ENCODE measurements at places on chromosomes 1 and 21. TPM values are rescaled to one million over a fixed set of nuclear protein-coding genes. Genes with fewer than 3 reads are reported as not detected.

GRCh38 chr1:220249522-220249921, 22.7 kb downstream of the RAB3GAP2 start:
- no peaks in the 10 kb centered on the region for H3K27me3 ChIP-seq
- no peak overlapping the region for H3K4me3 ChIP-seq
- no peak overlapping the region for H3K27ac ChIP-seq

FAM43B gene
- 1.3 TPM for total RNA-seq

- no peaks in the 10 kb centered on the region for H3K36me3 ChIP-seq
- peaks cover 38% of the 10 kb centered on the region for H3K27me3 ChIP-seq
- no peak overlapping the region for H3K27ac ChIP-seq
- no peak for DNase-seq
Observed at GRCh38 chr1:110783292-110783918, 89.5 kb upstream of the CD53 start.

CAMK1G gene
- total RNA-seq = 9.4 TPM

ADARB1 gene
- total RNA-seq = 20.7 TPM

DNA sequence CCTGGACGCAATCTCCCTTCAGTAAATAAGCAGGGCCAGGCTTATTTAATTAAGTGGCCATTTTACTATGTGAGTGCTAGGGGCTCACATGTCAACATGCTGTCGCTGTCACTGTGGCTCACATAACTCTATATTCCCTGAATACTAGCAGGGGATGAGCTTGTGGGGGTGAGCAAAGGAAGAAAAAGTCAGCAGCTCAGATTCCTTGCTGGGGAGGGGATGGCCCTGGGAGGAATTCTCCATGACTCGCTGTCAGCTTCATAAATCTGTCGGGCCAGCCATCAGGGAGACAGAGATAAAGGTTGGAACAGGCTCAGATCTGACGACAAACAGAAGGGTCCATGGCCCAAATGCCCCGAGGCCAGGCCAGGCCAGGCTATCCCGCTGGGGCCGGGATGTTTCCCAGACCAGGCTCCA, 26.0 kb upstream of the PLEKHG5 start:
- H3K27ac ChIP-seq = peak overlapping the region; percentile 93
- no peak for DNase-seq
- no peaks in the 10 kb centered on the region for H3K36me3 ChIP-seq

GRCh38 chr1:23238565-23238964, 21.3 kb upstream of the HTR1D start:
- no peak overlapping the region for H3K4me3 ChIP-seq
- peaks cover 1% of the 10 kb centered on the region for H3K27me3 ChIP-seq
- DNase-seq = no peak
- H3K4me1 ChIP-seq = no peaks in the 10 kb centered on the region

DNAJC6 gene
- total RNA-seq = 4.1 TPM

- H3K27me3 ChIP-seq = no peaks in the 10 kb centered on the region
- H3K4me1 ChIP-seq = peaks cover 15% of the 10 kb centered on the region
- DNase-seq = no peak
- H3K36me3 ChIP-seq = no peaks in the 10 kb centered on the region
- peak overlapping the region; percentile 21 for H3K27ac ChIP-seq
Observed at GRCh38 chr1:15168479-15168878, 14.9 kb downstream of the TMEM51 start.

NBPF12 gene
- total RNA-seq = 15.8 TPM

TGFB2 gene
- total RNA-seq = 18.4 TPM

LYPD8 gene
- not detected for total RNA-seq

- H3K4me3 ChIP-seq = no peak overlapping the region
- H3K36me3 ChIP-seq = no peaks in the 10 kb centered on the region
- H3K27me3 ChIP-seq = peaks cover 17% of the 10 kb centered on the region
- no peak overlapping the region for H3K27ac ChIP-seq
Observed at GRCh38 chr1:201186192-201186591, 4.4 kb upstream of the IGFN1 start.

DNA sequence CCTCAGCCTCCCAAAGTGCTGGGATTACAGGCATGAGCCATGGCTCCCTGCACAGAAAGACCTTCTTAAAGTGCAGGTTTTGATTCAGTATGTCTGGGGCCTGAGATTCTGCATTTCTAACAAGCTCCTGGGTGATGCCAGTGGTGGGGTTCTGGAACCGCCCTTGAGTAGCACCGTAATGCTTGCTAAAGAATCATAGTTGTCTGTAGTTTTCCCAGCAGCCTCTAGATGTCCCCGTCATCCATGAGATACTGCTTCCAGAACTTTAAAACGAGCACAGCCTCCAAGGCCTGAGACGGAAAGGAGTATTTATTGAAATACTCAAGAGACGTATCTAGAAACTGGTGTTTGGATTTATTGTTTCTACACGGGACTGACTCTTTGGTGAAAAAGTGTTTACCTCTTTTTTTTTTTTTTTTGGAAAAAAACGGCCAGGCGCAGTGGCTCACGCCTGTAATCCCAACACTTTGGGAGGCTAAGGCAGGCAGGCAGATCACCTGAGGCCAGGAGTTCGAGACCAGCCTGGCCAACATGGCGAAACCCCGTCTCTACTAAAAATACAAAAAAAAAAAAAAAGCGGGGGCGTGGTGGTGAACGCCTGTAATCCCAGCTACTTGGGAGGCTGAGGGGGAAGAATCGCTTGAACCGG, 2.6 kb upstream of the TOR3A start:
- no peak for DNase-seq
- peaks cover 22% of the 10 kb centered on the region for H3K4me1 ChIP-seq
- H3K27me3 ChIP-seq = no peaks in the 10 kb centered on the region
- H3K36me3 ChIP-seq = no peaks in the 10 kb centered on the region
- H3K27ac ChIP-seq = peak overlapping the region; percentile 46

- H3K4me1 ChIP-seq = peaks cover 10% of the 10 kb centered on the region
- peaks cover 70% of the 10 kb centered on the region for H3K27me3 ChIP-seq
- no peak overlapping the region for H3K27ac ChIP-seq
- no peaks in the 10 kb centered on the region for H3K36me3 ChIP-seq
- DNase-seq = no peak
Observed at GRCh38 chr1:159187647-159188374, 16.4 kb downstream of the CADM3 start.

NLRP3 gene
- not detected for total RNA-seq

DNA sequence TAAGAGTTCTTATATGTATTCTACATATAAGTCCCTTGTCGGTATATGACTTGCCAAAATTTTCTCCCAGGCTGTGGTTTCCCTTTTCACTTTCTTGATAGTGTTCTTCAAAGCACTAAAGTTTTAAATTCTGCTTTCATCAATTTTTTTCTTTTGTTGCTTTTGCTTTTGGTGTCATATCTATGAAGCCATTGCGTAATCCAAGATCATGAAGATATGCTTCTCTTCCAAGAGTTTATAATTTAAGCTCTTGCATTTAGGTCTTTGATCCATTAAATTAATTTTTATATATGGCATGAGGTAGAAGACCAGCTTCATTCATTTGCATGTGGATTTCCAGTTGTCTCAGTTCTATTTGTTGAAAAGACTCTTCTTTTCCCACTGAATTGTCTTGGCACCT, 22.2 kb downstream of the DESI2 start:
- no peaks in the 10 kb centered on the region for H3K4me1 ChIP-seq
- no peaks in the 10 kb centered on the region for H3K27me3 ChIP-seq
- no peak for DNase-seq

DNA sequence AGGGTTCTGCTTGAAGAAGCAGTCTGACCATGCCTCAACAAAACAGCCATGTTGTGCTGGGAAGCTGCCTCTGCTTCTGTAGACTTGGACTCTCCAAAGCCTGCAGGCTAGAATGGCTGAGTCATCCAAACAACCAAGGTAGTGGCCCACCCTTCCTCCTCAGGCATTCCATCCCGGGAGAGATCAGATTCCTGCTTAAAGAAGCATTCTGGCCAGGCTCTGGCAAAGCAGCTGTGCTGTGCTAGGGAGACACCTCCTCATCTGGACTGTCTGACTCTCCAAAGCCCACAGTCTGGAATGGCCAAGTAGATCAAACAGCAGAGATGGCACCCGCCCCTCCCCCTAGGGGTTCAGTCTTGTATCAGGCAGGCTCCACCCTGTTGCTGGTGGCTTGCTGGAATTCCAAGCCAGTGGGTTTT, 38.3 kb upstream of the F3 start:
- H3K4me3 ChIP-seq = peak overlapping the region; percentile 15
- no peaks in the 10 kb centered on the region for H3K27me3 ChIP-seq
- peak overlapping the region; percentile 76 for H3K27ac ChIP-seq
- H3K36me3 ChIP-seq = no peaks in the 10 kb centered on the region

ELF3 gene
- total RNA-seq = 237 TPM

GRCh38 chr1:178060789-178061556, 32.9 kb upstream of the RASAL2 start:
- H3K4me1 ChIP-seq = peaks cover 20% of the 10 kb centered on the region
- no peaks in the 10 kb centered on the region for H3K36me3 ChIP-seq
- peak overlapping the region; percentile 77 for H3K27ac ChIP-seq

CD101 gene
- total RNA-seq = 4.4 TPM

- peak overlapping the region; percentile 81 for H3K27ac ChIP-seq
- H3K4me3 ChIP-seq = peak overlapping the region; percentile 73
- no peak for DNase-seq
- H3K4me1 ChIP-seq = peaks cover 34% of the 10 kb centered on the region
- no peaks in the 10 kb centered on the region for H3K27me3 ChIP-seq
Observed at GRCh38 chr1:156063997-156064285, 3.0 kb downstream of the RAB25 start.

DNA sequence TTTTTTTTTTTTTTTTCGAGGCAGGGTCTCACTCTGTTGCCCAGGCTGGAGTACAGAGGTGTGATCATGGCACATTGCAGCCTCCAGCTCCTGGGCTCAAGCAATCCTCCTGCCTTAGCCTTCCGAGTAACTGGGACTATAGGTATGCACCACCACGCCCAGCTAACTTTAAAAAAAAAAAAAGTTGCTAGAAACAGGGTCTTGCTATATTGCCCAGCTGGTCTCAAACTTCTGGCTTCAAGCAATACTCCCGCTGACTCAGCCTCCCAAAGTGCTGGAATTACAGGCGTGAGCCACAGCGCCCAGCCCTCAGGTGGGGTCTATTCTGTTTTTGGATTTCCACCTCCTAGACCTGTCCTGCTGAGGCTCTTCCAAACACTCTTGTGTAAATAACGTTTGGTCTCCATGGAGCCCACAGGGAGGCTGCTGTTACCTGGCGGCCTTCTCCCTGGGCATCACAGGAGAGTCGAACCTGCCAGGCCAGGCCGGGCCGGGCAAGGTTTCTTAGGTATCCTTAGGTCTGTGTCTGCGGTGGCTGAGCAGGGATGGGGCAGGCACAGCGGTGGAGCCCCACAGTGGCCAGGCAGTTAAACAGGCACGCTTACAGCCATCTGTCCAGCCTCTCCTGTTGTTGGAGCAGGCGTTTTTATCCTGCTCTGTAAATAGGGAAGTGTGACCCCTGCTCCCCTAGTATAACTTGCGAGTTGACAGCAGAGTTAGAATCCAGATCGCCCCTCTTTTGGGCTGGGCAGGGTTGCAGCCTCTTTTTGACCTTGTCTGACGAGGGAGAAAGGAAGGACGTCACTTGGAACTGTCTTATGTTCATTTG, 18.8 kb downstream of the PLEKHM2 start:
- peaks cover 23% of the 10 kb centered on the region for H3K4me1 ChIP-seq
- H3K27ac ChIP-seq = peak overlapping the region; percentile 40
- H3K4me3 ChIP-seq = peak overlapping the region; percentile 0
- H3K27me3 ChIP-seq = no peaks in the 10 kb centered on the region
- no peak for DNase-seq

TTC34 gene
- 1.6 TPM for total RNA-seq

- H3K4me3 ChIP-seq = no peak overlapping the region
- no peaks in the 10 kb centered on the region for H3K27me3 ChIP-seq
- no peak overlapping the region for H3K27ac ChIP-seq
Observed at GRCh38 chr1:99702221-99702620, 56.3 kb downstream of the PALMD start.

GRCh38 chr1:205766038-205766437, 9.2 kb downstream of the RAB29 start:
- H3K4me3 ChIP-seq = no peak overlapping the region
- H3K27me3 ChIP-seq = peaks cover 3% of the 10 kb centered on the region
- peak overlapping the region; percentile 29 for H3K27ac ChIP-seq
- no peaks in the 10 kb centered on the region for H3K36me3 ChIP-seq
- DNase-seq = no peak

GRCh38 chr1:180909005-180909414, 3.7 kb upstream of the KIAA1614 start:
- no peak overlapping the region for H3K4me3 ChIP-seq
- peak; percentile 10 for DNase-seq
- H3K27me3 ChIP-seq = peaks cover 28% of the 10 kb centered on the region
- H3K4me1 ChIP-seq = peaks cover 14% of the 10 kb centered on the region

DNA sequence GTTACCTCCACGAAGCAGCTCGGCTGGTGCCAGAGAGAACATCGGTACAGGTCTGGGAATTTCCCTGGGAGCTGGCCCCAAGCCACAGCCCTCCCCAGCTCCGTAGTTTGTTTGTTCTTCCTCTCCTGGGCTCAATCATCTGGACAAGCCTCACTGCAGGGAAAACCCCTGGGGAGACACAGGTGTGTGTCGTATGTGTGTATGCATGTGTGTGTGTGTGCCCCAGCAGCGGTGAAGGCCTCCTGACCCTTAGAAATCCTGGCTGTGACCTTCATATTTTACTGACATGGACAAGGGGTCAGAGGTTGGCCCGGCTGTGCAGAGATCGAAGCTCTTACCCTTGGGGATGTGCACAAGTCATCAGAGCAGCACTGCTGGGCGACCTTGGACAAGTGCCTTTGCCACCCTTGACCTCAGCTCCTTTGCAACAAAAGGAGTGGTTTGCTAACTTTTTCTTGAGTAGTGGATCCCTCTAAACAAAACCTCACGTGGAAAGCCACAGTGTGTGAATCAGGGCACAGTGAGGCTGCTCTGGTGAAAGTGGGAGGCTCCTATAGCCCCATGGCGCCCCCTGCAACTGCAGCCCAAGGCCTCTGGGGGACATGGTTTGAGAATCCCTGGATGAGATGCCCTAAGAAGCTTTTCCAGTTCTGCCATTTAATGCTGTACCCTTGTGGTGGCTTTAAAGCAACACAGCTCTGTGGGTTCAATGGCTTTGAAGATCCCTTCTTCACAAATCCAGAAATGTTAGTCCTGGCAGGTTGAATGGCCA, 12.3 kb upstream of the IL22RA1 start:
- peak overlapping the region; percentile 59 for H3K27ac ChIP-seq
- peaks cover 8% of the 10 kb centered on the region for H3K36me3 ChIP-seq
- H3K4me3 ChIP-seq = no peak overlapping the region
- H3K4me1 ChIP-seq = peaks cover 20% of the 10 kb centered on the region
- no peaks in the 10 kb centered on the region for H3K27me3 ChIP-seq

DNA sequence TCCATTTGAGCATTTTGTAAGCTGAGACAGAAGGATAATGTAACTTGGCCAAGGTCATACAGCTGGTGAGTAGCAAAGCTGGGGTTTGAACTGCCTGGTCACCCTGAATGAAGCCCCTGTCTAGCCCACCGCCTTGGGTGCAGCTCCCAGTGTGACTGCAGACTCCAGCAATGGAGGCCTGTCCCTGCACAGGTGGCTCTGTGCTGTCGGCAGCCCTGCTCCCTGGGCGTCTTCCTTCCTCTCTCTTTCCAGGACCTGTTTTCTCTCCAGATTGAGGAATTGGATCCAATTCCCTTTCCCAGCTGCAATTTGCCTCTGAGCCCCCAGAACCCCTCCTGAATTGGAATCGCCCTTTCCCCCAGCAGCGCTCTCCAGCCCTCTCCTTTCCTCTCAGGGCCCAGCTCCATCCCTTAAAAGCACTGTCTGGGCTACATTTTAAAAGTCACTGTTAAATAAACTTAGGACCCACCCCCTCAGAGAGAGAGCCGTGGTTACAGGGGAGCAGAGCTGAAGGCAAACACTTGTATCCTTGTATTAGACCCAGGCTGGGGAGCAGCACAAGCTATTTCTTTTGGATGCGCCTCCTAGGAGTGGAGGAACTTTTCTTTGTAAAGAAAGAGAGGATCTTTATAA, 161.4 kb upstream of the LMO4 start:
- H3K4me1 ChIP-seq = peaks cover 34% of the 10 kb centered on the region
- H3K36me3 ChIP-seq = no peaks in the 10 kb centered on the region
- no peaks in the 10 kb centered on the region for H3K27me3 ChIP-seq
- no peak for DNase-seq

RGS16 gene
- 9.7 TPM for total RNA-seq
